ENCODE measurements at places on chromosomes 16 and 17. TPM values are rescaled to one million over a fixed set of nuclear protein-coding genes. Genes with fewer than 3 reads are reported as not detected.

Gene CDRT15
- total RNA-seq, result not detected

Gene TBX21
- not detected for total RNA-seq

Gene TIMM22
- 21.8 TPM for total RNA-seq

Gene ABCA8
- 0.90 TPM for total RNA-seq

GRCh38 chr17:45220079-45220478 is 1.6 kb upstream of the FMNL1 start:
- no peak overlapping the region for H3K27ac ChIP-seq
- peaks cover 4% of the 10 kb centered on the region for H3K4me1 ChIP-seq
- no peak for DNase-seq
- H3K4me3 ChIP-seq, result no peak overlapping the region
- H3K27me3 ChIP-seq, result peaks cover 4% of the 10 kb centered on the region

DNA sequence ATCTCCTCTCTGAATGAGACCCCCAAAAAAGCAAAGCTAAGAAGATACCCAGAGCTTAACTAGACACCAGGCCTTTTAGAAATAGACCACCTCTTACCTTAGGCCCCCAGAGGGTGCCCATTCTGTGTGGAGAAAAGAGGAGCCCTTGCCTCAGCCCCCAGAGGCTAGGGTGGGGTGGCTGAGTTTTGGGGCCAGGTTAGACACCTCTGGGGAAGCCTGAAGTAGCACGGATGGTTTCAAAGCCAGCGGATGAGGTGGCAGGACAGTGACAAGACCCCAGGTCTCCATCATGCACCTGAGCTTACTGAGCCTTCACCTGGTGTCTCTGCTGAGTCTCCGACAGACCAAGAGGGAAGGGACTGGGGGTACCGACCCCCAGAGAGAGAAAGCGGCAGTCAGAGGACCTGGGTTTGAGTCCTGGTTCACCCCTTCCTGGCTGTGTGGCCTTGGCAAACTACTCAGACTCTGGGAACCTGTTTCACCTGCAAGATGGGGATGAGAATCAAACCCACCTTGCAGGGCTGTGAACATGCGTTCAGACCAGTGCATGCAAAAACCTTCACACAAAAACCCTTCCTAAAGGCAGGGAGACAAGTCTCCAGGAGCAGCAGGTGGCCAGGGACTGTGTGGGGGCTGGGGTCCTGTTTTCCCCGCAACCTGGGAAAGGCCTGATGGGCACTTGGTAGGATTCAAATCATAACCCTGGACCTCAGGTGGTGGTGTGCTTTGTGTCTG is 7.7 kb downstream of the SCGB1C2 start:
- no peaks in the 10 kb centered on the region for H3K36me3 ChIP-seq
- no peak overlapping the region for H3K4me3 ChIP-seq
- H3K4me1 ChIP-seq, result no peaks in the 10 kb centered on the region
- no peak overlapping the region for H3K27ac ChIP-seq

GRCh38 chr16:12976936-12977335 is 75.5 kb downstream of the SHISA9 start:
- DNase-seq, result no peak
- no peaks in the 10 kb centered on the region for H3K4me1 ChIP-seq
- H3K4me3 ChIP-seq, result no peak overlapping the region
- H3K27me3 ChIP-seq, result no peaks in the 10 kb centered on the region

DNA sequence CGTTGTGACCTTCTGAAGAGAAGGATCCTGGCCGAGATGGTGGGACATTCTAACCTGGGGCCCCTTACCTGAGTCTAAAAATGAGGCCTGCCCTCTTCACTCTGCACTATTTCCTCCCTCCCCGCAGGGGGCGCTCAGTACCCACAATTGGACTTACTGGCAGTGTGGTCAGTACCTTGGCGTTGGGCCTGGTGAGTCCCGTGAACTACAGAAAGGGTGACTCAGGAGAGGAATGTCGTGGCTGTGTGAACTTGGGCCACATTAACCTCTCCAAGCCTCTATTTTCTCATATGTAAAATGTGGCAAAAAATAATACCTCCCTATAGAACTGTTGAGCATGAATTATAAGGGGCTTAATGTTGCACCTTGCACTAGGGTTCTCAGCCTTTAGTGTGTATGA is 3.9 kb downstream of the RSAD1 start:
- no peak overlapping the region for H3K27ac ChIP-seq
- no peaks in the 10 kb centered on the region for H3K27me3 ChIP-seq
- peak; percentile 71 for DNase-seq
- no peak overlapping the region for H3K4me3 ChIP-seq

- H3K4me3 ChIP-seq, result no peak overlapping the region
- H3K4me1 ChIP-seq, result no peaks in the 10 kb centered on the region
- no peak overlapping the region for H3K27ac ChIP-seq
- H3K27me3 ChIP-seq, result no peaks in the 10 kb centered on the region
- peaks cover 15% of the 10 kb centered on the region for H3K36me3 ChIP-seq
These were observed 112.5 kb downstream of the MAP2K4 start for GRCh38 chr17:12133183-12133582.

DNA sequence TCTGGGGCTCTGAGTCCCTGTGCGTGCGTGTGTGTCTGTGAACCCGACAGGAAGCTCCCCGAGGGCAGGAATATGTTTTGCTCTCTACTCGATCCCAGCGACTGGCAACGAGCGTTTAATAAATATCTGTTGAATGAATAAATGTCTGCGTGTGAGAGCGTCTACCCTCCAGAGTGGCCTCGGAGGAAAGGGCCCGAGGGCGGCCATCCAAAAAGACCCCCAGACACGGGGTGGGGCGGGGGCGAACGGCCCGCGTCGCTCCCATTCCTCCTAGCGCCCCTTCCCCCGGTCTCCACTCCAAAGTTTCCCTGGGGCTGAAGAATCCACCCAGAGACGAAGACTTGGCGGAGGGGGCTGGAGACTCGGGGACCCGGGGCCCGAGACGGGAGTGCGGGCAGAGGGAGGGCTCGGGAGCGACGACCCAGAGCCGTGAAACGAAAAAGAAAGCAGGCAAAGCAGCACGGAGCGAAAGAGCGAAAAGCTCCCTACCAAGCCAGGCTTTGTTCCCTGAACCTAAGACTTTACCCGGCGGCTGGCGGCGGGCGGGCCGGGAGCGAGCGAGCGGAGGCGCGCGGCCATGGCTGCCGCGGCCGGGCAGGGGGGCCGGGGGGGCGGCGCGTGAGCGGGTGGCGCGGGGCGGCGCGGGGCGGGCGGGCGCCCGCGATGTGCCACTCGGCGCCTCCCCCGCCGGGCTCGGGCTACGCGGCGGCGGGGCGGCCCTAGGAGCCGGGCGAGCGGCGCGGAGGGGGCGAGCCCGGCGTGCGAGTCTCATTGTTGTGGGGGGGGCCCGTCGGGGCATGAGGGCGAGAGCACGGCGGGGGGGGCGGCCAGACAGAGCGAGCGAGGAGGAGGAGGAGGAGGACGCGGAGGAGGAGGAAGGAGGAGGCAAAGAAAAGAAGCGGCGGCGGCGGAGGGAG is at the start of gene MLLT6:
Gene MLLT6, plus strand, starts transcription at position 668 of the 917 bp plus-strand sequence. CDS start 360 bp downstream, outside the sequence.
- H3K27ac ChIP-seq, result peak within 1 kb of the TSS; percentile 85
- H3K36me3 ChIP-seq, result peaks cover 6% of the 10 kb centered on the region
- peak within 1 kb of the TSS; percentile 71 for H3K4me3 ChIP-seq
- DNase-seq, result peak; percentile 79

- H3K36me3 ChIP-seq, result no peaks in the 10 kb centered on the region
- no peaks in the 10 kb centered on the region for H3K27me3 ChIP-seq
- H3K4me1 ChIP-seq, result peaks cover 3% of the 10 kb centered on the region
- no peak for DNase-seq
These were observed 42.1 kb downstream of the GPRC5B start for GRCh38 chr16:19842426-19843157.

GRCh38 chr17:1588821-1589585 is 26.4 kb upstream of the PITPNA start:
- no peak for DNase-seq
- H3K36me3 ChIP-seq, result no peaks in the 10 kb centered on the region
- no peak overlapping the region for H3K27ac ChIP-seq

GRCh38 chr17:17819561-17819995 is 17.2 kb downstream of the SREBF1 start:
- DNase-seq, result peak; percentile 82
- no peaks in the 10 kb centered on the region for H3K27me3 ChIP-seq
- peaks cover 57% of the 10 kb centered on the region for H3K4me1 ChIP-seq
- H3K27ac ChIP-seq, result peak overlapping the region; percentile 83
- peaks cover 78% of the 10 kb centered on the region for H3K36me3 ChIP-seq

- DNase-seq, result peak; percentile 96
- H3K4me3 ChIP-seq, result peak overlapping the region; percentile 85
- peaks cover 13% of the 10 kb centered on the region for H3K36me3 ChIP-seq
- H3K27me3 ChIP-seq, result no peaks in the 10 kb centered on the region
These were observed 12.4 kb downstream of the ATP5PD start for GRCh38 chr17:75034236-75034908.

DNA sequence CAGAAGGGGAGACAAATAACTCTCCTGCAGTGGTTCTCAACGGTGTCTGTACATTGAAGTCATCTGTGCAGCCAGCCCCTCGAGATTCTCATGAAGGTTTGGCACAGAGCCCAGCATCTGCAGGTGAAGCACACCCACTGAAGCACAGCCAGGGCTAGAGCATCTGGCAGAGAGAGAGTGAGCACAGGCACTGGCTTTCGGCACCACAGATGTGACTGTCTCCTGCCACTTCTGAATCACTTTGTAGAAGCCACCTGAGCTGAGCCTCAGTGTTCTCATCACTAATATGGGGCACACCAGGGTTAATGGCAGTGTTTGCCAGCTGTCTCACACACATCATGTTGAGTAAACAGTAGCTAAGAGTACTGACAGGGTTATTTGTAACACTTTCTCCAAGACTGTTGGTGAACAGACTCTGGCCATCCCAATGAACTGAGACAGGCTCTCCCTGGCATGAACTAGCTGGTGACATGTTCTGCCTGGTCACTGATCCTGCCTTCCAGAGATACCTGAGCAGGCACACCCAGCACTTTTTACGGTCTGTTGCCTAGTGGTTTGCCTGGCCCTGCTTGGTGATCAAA is 10.9 kb downstream of the HSPB9 start:
- H3K36me3 ChIP-seq, result no peaks in the 10 kb centered on the region
- no peak overlapping the region for H3K27ac ChIP-seq

- H3K27ac ChIP-seq, result no peak overlapping the region
- DNase-seq, result no peak
- peaks cover 83% of the 10 kb centered on the region for H3K27me3 ChIP-seq
- H3K4me3 ChIP-seq, result no peak overlapping the region
- H3K4me1 ChIP-seq, result no peaks in the 10 kb centered on the region
These were observed 10.5 kb upstream of the RBFOX3 start for GRCh38 chr17:79621151-79621943.

DNA sequence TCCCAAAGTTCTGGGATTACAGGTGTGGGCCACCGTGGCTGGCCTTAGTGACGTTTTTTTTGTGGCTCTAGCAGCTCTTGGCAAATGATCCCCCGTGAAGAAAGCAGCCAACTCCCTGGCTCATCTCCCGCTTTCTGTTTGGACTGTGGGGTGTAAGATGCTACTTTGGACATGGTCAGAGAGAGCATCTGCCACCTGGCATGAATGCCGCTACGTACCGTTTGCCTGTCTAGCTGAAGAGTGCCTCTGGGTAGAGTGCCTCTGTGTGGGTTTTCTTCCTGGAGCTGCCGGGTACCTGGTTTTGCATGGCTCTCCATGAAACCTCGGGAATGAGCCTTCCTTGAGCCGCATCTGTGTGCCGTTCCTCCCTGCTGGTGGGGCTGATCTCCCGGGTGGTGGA is 34.3 kb downstream of the NDEL1 start:
- H3K27ac ChIP-seq, result no peak overlapping the region
- peaks cover 21% of the 10 kb centered on the region for H3K4me1 ChIP-seq
- no peak overlapping the region for H3K4me3 ChIP-seq
- no peak for DNase-seq

DNA sequence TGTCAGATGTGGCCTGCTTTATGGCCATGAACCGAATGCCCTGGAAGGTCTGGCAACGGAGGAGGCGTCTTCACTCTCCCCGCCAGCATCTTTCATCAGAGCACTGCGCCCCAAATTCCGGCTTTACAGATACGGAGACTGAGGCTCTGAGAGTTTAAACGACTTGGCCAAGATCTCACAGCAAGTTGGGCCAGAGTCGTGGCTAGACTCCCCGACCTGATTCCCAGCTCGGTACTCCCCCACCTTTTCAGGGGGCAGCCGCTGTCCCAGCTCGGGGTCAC is 1.7 kb downstream of the NGFR start:
- H3K27ac ChIP-seq, result no peak overlapping the region
- peak overlapping the region; percentile 84 for H3K4me3 ChIP-seq
- DNase-seq, result no peak
- no peaks in the 10 kb centered on the region for H3K27me3 ChIP-seq

DNA sequence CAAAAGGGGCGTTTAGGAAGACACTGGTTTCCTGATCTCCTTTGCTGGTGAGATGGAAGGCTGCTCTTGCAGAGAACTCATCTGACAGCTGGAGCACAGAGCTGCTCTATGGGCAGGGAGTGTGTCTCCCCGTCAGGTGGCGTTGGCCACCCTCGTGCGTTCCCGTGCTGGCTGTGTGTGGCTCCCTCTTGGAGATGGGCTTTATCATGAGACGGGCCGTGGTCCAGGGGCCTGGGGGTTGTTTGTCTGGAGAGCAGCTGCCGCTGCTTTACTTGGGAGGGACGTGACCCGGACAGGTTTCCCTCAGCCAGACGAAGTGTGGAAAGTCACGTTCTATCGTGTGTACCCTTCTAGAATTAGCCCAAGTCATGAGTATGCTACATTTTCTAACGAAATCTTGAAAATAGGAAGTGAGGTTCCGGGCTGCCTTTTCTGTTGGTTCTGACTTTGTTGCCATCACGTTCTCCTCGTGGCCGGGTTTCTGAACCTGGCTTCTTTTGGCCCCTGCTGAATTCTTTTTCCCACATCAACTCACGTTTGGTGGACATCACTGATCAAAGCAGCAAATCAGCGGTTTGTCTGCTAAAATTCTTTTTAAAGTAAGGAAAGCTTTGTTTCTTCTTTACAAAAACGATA is 105.6 kb upstream of the CHMP6 start:
- no peak for DNase-seq
- H3K27ac ChIP-seq, result no peak overlapping the region
- H3K4me1 ChIP-seq, result no peaks in the 10 kb centered on the region
- H3K36me3 ChIP-seq, result peaks cover 2% of the 10 kb centered on the region

DNA sequence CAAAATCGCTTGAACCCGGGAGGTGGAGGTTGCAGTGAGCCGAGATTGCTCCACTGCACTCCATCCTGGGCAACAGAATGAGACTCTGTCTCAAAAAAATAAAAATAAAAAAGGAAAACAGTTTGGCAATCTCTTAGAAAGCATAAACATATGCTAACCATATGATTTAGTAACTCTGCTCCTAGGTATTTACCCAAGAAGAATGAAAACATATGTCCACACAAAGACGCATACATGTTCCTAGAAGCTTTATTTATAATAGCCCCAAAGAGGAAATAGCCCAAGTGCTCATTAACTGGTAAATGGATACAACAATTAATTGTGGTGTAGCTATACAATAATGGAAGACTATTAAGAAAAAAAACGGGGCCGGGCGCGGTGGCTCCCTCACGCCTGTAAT is 18.5 kb upstream of the CDH1 start:
- DNase-seq, result no peak
- no peaks in the 10 kb centered on the region for H3K27me3 ChIP-seq
- H3K27ac ChIP-seq, result no peak overlapping the region
- no peaks in the 10 kb centered on the region for H3K4me1 ChIP-seq
- H3K36me3 ChIP-seq, result no peaks in the 10 kb centered on the region

GRCh38 chr16:16147316-16147999 is 75.8 kb downstream of the ABCC6 start:
- H3K4me1 ChIP-seq, result no peaks in the 10 kb centered on the region
- H3K27me3 ChIP-seq, result no peaks in the 10 kb centered on the region
- H3K36me3 ChIP-seq, result peaks cover 1% of the 10 kb centered on the region
- H3K27ac ChIP-seq, result no peak overlapping the region
- no peak for DNase-seq
